A549 treated with ZK216348 at 1 μM for 4 hours (cell line): ENCODE measurements at places on chromosomes 11 and 22. TPM values are rescaled to one million over a fixed set of nuclear protein-coding genes. Genes with fewer than 3 reads are reported as not detected.

The CDC42BPG gene
- total RNA-seq = 0.83 to 2.2 TPM (median 1.7 TPM) in 5 replicates

The SMC1B gene
- total RNA-seq = not detected in 5 replicates

The SRPRA gene
- total RNA-seq = 56.1 to 66.9 TPM (median 58.9 TPM) in 5 replicates

The GGT5 gene
- total RNA-seq = 1.5 to 4.0 TPM (median 3.7 TPM) in 5 replicates

The OR52B4 gene
- not detected in 5 replicates for total RNA-seq

The SORL1 gene
- 1.3 to 2.0 TPM (median 1.6 TPM) in 5 replicates for total RNA-seq

The DESI1 gene
- 14.9 to 18.7 TPM (median 16.4 TPM) in 5 replicates for total RNA-seq

The PLCB3 gene
- 13.3 to 27.3 TPM (median 21.8 TPM) in 5 replicates for total RNA-seq

The OR6A2 gene
- total RNA-seq = not detected in 5 replicates

The HORMAD2 gene
- not detected in 5 replicates for total RNA-seq

The PC gene
- total RNA-seq = 18.8 to 44.8 TPM (median 36.0 TPM) in 5 replicates

The SCO2 gene
- 1.1 to 7.5 TPM (median 6.2 TPM) in 5 replicates for total RNA-seq

The PGA5 gene
- total RNA-seq = not detected in 5 replicates

The OR10A4 gene
- total RNA-seq = not detected in 5 replicates

The KLHL35 gene
- 0.68 to 1.9 TPM (median 1.4 TPM) in 5 replicates for total RNA-seq

The MAJIN gene
- total RNA-seq = not detected in 5 replicates

The PRPF19 gene
- 128 to 201 TPM (median 181 TPM) in 5 replicates for total RNA-seq

The ANKK1 gene
- not detected in 5 replicates for total RNA-seq

The ARVCF gene
- 0.91 to 3.0 TPM (median 2.4 TPM) in 5 replicates for total RNA-seq

The IL10RA gene
- 0.06 to 0.09 TPM in 2 of 5 replicates, not detected in the others for total RNA-seq

The NPTXR gene
- 8.3 to 15.1 TPM (median 11.2 TPM) in 5 replicates for total RNA-seq

The LGR4 gene
- total RNA-seq = 21.0 to 48.6 TPM (median 35.1 TPM) in 5 replicates

The STK33 gene
- 3.1 to 7.2 TPM (median 4.0 TPM) in 5 replicates for total RNA-seq

The IGSF9B gene
- total RNA-seq = 0.55 to 2.3 TPM (median 2.0 TPM) in 5 replicates

The DGCR6 gene
- total RNA-seq = 0.69 to 2.1 TPM (median 0.97 TPM) in 5 replicates

The RHOD gene
- 28.9 to 58.5 TPM (median 44.9 TPM) in 5 replicates for total RNA-seq

The TRIM51 gene
- not detected in 5 replicates for total RNA-seq

The SLN gene
- total RNA-seq = 0.42 to 1.6 TPM (median 0.91 TPM) in 5 replicates

The TMEM132A gene
- total RNA-seq = 78.7 to 153 TPM (median 149 TPM) in 5 replicates

The A4GALT gene
- total RNA-seq = 12.2 to 25.9 TPM (median 19.6 TPM) in 5 replicates

The CHADL gene
- not detected in 5 replicates for total RNA-seq

The SOX10 gene
- total RNA-seq = not detected in 5 replicates

The ABCC8 gene
- 1.4 to 3.4 TPM (median 2.8 TPM) in 5 replicates for total RNA-seq

The DDIAS gene
- total RNA-seq = 13.1 to 18.1 TPM (median 14.7 TPM) in 5 replicates

The PRR33 gene
- total RNA-seq = not detected in 5 replicates

The INPPL1 gene
- total RNA-seq = 42.7 to 96.5 TPM (median 78.5 TPM) in 5 replicates

The NADSYN1 gene
- total RNA-seq = 35.2 to 54.0 TPM (median 48.7 TPM) in 5 replicates

The CSF2RB gene
- not detected in 5 replicates for total RNA-seq

The OR51E1 gene
- total RNA-seq = not detected in 5 replicates

The MB gene
- total RNA-seq = 5.5 to 9.1 TPM (median 7.8 TPM) in 5 replicates

The OR51B2 gene
- not detected in 5 replicates for total RNA-seq

The KCNQ1 gene
- 0.62 to 1.0 TPM (median 0.71 TPM) in 4 of 5 replicates, not detected in the other for total RNA-seq

The SLC1A2 gene
- total RNA-seq = 0.05 to 0.32 TPM (median 0.09 TPM) in 4 of 5 replicates, not detected in the other

The SVIP gene
- total RNA-seq = 7.8 to 17.2 TPM (median 13.4 TPM) in 5 replicates

The CEP126 gene
- total RNA-seq = 2.8 to 3.8 TPM (median 3.4 TPM) in 5 replicates

The LIF gene
- 18.2 to 40.8 TPM (median 35.2 TPM) in 5 replicates for total RNA-seq

The ATL3 gene
- total RNA-seq = 29.2 to 37.1 TPM (median 34.1 TPM) in 5 replicates

The SHANK2 gene
- 5.8 to 12.6 TPM (median 7.4 TPM) in 5 replicates for total RNA-seq

The PLAAT5 gene
- not detected in 5 replicates for total RNA-seq

The HMBS gene
- total RNA-seq = 40.5 to 49.7 TPM (median 47.6 TPM) in 5 replicates
